ENCODE measurements at places on chromosomes 2 and 18.

DNA sequence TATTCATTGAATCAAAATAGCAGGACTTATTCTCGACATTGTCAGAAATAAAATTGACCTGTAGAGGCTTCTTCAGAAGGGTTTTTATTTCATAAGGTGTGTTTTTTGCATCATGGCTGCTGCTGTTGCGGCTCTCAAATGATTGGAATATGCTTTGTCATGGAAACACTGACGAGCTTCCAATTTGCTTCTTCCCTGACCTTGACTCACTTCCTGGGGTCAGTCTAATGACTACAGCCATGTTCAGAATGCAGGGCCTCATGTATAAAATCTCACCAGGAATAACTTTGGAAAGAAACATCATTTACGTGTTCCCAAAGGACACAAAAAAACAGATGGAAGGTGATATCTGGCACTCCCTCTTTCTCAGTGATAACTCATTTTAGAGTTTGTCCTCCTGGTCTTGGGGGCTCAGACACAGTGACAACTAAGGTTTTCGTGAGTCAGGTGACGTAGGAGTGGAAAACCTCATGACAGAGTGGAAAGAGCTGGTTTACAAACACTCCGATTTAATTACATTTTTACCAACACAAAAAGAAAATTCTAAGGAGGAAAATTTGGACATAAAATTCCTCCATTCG is 467.0 kb upstream of the RAB12 start:
- DNase-seq = no peak

GRCh38 chr2:222782201-222782730 is 78.6 kb upstream of the ACSL3 start:
- no peak for DNase-seq

DNA sequence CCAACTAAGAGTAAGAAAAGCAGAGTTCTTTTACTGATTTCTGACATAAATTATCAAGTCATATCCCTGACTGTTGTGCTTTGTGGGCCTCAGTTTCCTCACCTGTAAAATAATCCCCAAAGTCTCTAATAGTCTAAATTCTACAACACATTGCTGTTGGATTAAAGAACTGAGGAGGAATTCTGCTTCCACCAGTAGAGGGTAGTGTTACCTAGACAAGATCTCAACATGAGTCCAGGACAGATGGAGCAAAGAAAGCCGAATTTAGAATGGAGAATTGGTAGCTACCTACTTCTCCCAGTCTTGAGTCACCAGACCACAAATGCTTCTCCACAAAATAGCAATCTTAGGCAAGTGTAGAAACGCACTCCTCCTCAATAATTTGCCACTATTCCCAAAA is 462.5 kb upstream of the FSHR start:
- peak; percentile 32 for DNase-seq

- no peak for DNase-seq
Measured at GRCh38 chr18:40108596-40108995, 1846.4 kb upstream of the PIK3C3 start.

GRCh38 chr2:24721470-24721869 is 71.7 kb downstream of the PTRHD1 start:
- DNase-seq = peak; percentile 17

DNA sequence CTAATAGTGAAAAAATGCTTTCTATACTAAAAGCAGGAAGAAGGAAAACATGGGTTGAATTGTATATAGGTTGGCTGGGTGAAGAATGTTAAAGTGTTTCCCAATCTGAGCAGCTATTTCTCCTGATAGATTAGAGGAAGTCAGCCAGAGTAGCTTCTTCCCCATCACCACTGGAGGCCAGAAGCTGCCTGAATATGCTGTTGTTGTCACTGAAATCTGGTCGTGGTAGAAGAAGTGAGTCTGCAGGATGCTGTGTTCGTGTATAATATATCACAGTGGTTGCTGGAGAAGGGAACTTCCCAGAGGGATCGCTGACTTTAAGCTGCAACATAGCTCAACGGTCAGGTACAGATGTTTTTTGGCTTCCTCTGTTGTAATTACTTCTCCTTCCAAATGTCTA is 247.5 kb upstream of the LRATD1 start:
- no peak for DNase-seq

- DNase-seq = no peak
Measured at GRCh38 chr2:239443666-239444567, 43.1 kb upstream of the HDAC4 start.

GRCh38 chr18:34039201-34039600 is 185.5 kb downstream of the NOL4 start:
- peak; percentile 15 for DNase-seq

DNA sequence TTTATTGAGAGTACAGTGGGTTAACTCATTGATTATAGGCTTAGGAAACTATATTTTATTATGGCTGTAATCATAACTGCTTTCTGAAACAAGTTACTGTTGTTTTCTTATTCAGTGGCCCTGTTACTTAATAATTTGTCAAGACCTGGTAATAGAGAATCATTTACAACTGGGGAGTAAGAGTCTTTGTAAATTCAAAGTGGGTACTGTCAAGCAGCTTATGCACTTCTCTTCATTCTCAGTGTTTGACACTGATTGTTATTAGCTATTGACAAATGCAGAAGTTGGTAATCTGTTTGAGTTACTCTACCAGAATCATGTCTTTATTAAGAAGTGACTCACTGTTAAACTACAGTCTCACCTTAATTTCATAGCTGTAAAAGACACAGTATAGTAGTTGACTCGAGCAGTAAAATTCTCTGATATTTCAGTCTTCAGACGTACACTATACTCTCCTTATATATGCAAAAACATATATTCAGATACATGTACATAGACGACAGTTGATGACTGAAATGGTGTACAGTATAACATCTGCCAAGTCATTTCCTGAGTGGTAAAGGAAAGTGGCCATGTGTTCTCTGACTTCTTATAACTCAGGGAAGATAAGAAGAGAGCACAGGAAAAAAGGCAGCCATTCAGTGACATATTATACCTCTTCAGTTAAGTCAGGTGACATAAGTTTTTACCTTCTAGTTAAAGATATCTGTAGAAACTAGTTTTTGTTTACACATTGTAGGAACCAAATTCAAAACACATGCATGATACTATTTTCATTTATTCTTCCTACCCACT is 36.0 kb upstream of the TTC27 start:
- DNase-seq = no peak

DNA sequence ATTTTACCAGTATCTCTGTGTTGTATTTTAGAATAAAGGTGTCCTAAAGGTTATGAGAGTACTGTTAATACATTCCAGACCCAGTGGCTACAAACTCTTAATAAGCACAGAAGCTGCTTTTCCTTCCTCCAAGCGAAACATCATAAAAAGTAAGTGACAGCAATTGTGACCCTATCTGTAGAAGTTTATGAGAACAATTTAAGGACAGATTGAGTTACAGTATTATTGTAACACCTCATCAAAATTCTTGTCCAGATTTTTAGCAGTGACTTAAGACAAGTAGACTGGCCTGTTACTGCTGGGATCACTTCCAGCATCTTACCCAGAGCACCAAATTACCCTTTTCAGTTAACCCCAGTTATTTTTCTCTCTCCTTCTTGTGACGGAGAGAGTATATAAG is 154.6 kb downstream of the ERBB4 start:
- DNase-seq = no peak

GRCh38 chr2:28620801-28621171 is 124.9 kb downstream of the PLB1 start:
- DNase-seq = no peak

GRCh38 chr18:10265560-10266333 is 188.7 kb upstream of the APCDD1 start:
- DNase-seq = no peak

GRCh38 chr2:241844066-241844728 is 14.5 kb downstream of the PDCD1 start:
- DNase-seq = peak; percentile 2

Data from DMS79 treated with DMSO at 0.1 percent for 48 hours (cell line).